ENCODE measurements at places on chromosomes 4 and X. TPM values are rescaled to one million over a fixed set of nuclear protein-coding genes. Genes with fewer than 3 reads are reported as not detected.

- no peak for DNase-seq
Observed at GRCh38 chrX:80799584-80799983, 10.1 kb downstream of the BRWD3 start.

GRCh38 chr4:7557456-7557855 lies 122.7 kb upstream of the PSAPL1 start:
- DNase-seq: no peak

DNA sequence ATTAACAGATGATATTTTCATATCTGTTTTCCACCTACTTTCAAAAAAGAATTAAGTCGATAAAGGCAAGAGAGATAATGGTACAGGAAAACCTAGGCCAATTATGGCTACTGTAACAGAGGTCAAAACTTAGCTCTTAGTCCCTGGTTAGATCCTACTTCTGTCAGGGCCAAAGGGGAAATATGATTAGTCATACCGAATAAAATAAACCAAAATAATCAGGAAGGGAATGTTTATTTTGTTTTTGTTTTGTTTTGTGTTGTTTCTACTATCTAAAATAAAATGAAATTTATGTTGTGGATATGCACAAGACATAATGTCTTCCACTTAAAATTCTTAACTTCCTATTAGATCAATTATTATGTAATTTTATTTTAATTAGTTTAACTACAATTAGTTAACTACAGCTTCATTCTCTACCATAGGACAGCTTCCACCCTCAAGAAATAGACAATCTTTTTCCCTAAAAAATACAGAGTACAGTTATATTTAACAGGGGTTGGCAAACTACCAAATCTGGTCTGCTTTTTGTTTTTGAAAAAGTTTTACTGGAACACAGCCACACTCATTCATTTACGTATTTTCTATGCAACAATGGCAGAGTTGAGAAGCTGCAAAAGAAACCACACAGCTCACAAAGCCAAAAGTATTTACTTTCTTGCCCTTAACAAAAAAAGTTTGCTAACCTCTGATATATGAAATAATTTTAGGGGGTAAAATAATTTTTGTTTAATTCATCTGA lies 25.4 kb downstream of the TMEM47 start:
- DNase-seq: no peak

GRCh38 chr4:128770807-128771206 lies 38.7 kb upstream of the JADE1 start:
- DNase-seq: no peak

- no peak for DNase-seq
Observed at GRCh38 chr4:146271466-146271865, 57.1 kb downstream of the REELD1 start.

- DNase-seq: no peak
Observed at GRCh38 chrX:12702509-12703091, 88.6 kb upstream of the PRPS2 start.

DNA sequence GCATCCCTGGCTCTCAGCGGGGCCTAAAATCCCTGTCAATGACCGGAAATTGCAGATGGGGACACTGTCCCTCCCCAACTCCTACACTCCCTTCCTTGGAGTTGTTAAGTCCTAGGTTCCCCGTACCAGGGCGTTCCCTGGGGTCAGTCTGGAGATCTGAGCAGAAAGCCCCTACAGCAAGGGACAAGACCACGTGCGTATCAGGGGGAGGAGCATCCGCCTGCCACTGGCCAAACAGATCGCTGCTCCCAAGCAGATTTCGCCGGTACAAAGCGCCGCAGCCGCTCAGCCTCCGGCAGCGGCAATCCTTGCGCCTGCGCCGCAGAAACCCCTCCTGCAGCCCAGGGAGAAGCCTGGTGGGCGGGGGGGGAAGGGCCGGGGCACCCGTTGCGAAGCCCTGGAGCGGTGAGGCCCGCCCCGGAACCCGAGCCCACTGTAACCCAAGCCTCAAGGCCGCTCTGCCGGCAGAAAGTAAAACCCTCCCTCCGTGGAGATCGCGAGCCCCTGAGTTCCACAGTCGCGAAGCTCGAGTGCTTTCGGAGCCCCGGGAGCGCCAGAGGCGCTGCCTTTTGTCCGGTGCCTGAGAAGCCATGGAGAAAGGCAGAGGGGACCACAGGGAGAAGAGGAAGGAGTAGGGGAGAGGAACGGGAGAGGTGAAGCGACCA lies 2.7 kb downstream of the CRMP1 start:
- no peak for DNase-seq

- no peak for DNase-seq
Observed at GRCh38 chrX:63349307-63349706, 1.8 kb downstream of the SPIN4 start.

DNA sequence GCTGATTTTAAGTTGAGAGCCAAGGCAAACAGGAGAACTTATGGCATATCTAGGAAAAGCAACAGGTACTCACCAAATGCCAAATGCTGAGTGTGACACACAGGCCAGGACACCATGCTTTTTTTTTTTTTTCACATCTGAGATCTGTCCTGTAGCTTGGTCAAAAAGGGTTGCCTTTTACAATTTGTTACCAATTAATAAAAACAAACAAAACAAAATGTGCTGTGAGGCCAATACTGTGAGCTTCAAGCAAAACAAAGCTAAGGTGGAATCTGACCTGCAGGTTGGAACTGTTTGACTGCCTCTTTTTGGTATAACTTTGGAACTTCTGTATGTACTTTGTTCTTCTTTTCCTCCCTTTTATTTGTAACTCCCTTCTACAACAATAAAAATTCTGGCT lies 548.5 kb upstream of the IGFBP7 start:
- no peak for DNase-seq

DNA sequence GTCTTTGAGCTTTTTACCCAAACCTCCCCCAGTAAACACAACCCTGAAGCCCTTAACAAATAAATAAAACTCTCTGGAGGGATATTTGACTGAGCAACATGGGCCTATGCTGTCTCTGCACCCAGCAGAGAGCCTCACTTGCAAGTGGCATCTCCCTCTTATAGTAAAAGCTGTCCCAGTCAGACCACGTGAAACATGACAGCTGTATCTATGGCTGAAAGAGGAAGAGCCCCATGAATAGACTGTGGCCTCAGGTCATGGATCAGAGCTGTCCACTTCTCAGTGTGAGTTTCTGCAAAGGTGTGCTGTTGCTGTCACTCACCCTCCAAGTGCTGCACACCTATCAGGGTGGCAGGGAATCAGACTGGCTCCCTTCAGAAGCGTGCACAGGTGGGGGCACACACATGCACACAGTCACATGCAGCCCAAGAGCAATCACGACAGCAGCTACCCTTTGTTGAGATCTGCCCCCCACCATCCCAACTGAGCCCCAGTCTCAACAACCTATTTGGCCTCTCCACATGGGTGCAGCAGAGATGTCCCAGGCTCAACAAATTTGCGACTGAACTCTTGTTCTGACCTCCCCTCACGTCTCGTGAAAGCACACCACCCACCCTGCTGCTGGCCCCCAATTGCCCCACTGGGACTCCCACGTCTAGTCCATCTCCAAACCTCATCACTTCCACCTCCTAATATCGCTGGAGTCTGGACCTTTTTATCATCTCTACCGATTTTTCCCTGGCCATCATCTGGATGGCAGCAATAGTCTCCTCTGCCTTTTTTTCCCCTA lies 45.6 kb downstream of the NAT8L start:
- DNase-seq: no peak

GRCh38 chr4:66178906-66179305 lies 508.6 kb upstream of the EPHA5 start:
- no peak for DNase-seq

GRCh38 chr4:28518561-28519165 lies 1658.0 kb downstream of the STIM2 start:
- no peak for DNase-seq

DNA sequence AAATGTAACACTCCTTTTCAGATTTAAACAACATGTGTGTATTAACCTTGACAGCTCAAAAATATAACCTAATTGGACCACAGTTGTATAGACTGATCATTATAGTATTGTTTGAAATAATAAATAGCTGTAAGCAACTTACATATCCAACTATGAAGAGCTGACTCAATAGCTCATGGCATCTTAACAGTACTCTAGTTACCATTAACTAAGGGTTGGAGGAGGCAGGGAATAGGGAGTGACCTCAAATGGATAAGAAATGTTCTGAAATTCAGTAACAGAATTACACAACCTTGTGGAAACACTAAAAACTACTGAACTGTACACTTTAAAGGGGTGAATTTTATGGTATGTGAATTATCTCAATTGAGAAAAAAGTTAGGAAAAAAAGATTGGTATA lies 136.5 kb upstream of the CPEB2 start:
- no peak for DNase-seq

DNA sequence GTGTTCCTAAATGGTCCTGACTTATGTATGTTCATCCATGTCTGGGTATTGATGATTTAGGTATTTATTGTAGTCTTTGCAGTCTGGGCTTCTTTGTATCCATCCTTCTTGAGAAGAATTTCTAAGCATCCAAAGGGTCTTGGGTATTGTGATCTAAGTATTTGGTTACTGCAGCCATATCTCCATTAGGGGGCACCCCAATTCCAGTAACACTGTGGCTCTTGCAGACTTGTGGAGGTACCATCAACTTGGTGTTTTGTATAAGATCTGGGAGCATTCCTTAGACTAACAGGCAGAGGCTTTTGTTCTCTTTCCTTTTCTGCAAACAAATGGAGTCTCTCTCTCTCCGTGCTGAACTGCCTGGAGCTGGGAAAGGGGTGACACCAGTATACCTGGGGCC lies 113.7 kb upstream of the NEXMIF start:
- no peak for DNase-seq

DNA sequence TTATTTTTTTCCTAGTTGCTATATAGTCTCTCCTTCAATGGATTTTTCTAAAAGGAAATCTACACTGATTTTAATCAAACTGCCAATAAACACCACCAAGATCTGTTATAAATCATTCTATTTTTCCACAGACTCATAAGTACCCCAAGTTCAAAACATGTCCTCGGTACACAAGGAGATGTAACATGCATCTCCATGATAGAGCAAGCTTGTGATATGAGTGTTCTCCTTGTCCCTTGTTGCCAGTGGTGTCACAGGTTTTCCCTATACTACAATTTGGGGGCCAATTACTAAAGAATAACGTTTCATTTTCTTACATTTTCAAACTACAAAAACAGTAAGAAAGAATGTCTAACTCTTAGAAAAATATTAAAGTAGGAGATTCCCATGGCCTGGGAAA lies 491 bp downstream of the ARHGEF6 start:
- no peak for DNase-seq

DNA sequence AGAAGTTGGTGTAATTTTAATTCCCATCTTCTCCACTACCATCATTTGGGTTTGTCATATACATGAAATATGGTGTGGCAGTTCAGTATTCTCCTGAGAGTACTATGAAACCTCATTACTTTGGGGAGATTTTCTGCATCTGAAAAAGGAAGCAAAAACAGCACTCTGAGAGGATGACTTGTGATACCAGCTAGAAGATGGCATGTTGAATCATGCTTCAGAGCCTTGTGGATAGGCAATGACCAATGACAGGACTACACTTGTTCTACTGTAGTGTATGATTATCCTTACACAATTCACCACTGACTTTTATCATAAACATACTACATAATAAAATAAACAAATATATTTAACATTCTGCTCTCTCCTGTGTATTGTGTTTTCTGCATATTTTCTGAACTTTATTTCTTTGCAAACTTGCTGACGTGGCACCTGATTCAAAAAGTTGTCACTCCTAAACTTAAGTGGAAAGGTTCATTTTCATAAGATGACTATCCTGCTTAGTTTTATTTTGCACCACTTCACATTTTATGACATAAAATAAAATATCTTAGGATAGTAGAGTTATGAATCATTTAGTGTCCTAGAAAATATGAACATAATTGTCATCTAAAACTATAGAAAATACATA lies 991.3 kb downstream of the FSTL5 start:
- DNase-seq: no peak

- DNase-seq: no peak
Observed at GRCh38 chrX:85828771-85829170, 218.6 kb downstream of the CHM start.

DNA sequence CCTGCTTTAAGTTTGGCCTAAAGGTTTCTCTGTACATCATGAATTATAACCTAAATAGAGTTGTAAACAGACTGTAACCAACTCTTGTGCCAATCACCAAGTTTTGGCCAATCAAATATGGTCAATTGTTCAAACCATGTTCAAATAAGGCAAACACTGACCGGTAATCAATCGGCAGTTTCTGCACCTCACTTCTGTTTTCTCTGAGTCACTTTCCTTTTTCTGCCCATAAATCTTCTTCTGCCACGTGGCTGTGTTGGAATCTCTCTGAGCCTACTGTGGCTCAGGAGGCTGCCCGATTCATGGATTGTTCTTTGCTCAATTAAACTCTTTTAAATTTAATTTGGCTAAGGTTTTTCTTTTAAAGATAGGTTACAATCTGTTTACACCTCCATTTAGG lies 16.5 kb upstream of the ENPP6 start:
- DNase-seq: no peak

DNA sequence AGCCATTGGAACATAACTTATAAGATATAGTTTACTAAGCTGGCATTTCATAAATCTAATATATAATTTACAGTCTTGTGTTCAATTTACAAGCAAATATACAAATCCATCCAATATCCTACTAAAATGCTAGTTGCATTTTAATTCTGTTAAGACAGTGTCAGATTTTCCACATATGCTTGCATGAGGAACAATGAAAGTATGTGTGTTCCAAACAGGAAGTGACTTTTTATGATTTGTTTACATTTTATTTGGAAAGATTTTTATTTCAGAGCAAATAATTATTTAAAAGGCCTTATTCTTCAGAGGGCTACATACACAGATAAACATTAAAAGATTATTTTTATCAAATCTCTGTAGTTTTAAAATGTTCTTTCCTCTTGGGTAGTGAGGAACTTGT lies 130.1 kb downstream of the KLHL34 start:
- no peak for DNase-seq

Gene EGFL6
- 10.1 TPM for total RNA-seq

Gene PHKA1
- total RNA-seq: 4.2 TPM

Gene OSTC
- total RNA-seq: 72.8 TPM

Gene SMIM10L2A
- total RNA-seq: 2.0 TPM

Gene SLC6A14
- 50.2 TPM for total RNA-seq

Gene CSAG2
- not detected for total RNA-seq

Gene GAGE1
- not detected for total RNA-seq

Gene CCNA2
- 1.2 TPM for total RNA-seq

Gene PF4V1
- not detected for total RNA-seq

Measured in upper lobe of right lung (tissue), 1 donor.